ENCODE measurements at places on chromosomes 1 and 21.

GRCh38 chr1:214186103-214186824 lies 94.7 kb upstream of the SMYD2 start:
- no peak for DNase-seq

DNA sequence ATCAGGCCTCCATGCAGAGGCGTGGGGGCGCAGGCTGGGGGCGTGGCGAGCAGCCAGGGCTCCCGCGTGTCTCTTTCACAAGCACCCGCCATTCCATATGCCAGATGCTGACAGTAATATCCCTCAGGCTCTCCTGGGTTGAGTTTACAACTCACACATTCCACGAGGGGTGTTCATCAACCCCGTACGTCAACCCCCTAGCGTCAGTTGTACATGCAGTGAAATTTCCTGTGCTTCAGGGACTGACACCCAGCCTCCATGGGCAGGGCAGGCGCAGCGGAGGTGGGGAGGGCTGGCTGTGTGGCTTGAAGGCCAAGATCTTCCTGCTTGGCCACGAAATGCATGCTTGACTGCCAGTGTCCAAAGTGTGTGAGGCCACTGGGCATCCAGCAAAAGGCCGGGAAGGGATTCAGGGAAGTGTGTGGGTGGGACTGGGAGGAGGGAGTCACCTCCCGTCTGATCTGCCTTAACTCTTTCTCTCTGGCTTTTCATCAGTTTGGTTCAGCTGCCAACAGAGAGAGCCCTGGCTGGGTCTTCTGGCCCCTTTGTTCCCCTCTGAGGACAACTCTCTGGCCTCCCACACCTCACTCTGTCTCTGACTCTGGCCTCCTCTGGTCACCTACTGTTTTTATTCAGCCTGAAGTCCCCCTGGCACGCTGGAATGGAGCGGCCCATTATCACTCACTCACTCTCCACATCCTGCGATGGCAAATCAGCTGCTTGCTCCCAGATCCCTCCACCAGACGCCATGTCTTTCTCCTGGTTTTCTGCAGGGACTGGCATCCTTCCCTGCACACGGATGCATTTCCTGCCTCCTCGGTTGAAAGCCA lies 33.8 kb downstream of the CLIC6 start:
- no peak for DNase-seq

DNA sequence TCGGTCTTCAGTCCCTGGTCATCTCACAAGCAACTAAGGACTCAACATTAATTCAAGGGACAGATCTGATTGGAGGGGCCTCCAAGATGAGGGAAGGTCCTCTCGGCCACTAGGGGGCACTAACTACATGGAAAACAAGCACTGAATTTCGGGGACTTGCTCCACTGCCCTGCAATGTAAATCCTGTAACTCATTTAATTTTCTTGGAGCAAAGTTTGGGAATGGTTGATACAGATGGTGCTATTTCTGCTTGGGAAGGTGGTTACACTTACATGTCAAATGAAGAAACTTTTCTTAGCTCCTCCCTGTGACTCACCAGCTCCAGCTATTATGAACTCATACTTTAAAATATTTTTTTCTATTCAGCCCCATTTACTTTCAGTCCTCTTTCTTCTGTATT lies 97.4 kb upstream of the KCNJ15 start:
- peak; percentile 46 for DNase-seq

DNA sequence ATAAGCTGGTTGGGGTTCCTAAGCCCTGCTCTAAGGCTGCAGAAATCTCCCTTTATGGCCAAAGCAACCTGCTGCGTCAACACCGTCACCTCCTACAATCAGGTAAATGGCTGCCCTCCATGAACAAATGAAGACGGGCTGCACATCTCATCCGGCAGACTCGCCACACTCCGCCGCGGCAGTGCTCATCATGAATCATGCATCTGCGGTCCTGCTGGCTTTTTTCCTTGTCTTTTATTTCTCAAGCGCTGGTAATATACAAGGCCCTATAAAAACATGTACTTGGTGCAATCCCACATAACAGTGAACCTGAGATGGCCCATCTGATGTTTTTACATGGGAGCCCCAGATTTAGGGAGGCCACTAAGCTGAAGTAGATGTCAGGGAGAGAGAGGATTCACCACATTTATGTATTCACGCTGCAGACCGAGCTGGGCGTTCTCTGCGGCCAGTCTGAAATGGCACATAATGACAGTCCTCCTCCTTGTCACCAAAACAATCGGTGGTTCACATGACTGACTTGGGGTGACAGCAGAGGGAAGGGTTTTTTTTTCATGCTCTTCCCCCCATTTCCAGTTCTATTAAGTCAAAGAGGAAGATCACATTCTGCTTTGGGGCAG lies 91.6 kb downstream of the KAZN start:
- DNase-seq, result no peak

- no peak for DNase-seq
Observed at GRCh38 chr1:174637487-174637886, 189.7 kb downstream of the GPR52 start.

DNA sequence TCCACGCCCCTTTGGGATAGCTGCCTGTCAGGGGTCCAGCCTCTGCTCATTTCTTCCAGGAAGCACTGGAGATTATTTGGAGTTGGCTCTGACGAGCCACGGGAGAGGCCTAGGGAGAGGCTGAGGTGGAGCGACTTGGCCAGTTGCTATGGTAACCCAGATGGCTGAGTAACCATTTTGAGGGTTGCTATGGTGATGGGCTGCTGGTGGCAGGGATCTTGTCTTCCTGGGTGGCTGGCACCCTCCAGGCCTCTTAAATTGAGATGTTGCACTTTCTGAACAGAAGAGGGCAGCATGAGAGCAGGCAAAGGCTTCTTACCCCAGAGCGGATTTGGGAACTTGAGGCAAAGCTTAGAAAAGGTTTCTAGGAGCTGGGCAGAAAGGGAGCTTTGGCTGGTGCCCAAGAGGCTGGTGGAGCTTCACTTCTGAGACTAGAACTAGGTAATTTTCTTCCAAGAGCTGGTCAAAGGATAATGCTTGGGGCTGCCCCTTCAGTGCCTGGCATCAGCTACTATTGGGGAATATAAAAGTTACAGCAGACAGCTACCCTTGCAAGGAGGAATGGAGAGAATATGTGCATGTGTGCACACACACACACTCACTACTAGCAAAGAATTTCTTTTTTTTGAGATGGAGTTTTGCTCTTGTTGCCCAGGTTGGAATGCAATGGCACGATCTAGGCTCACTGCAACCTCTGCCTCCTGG lies 72.5 kb downstream of the NDUFS5 start:
- DNase-seq, result peak; percentile 92

DNA sequence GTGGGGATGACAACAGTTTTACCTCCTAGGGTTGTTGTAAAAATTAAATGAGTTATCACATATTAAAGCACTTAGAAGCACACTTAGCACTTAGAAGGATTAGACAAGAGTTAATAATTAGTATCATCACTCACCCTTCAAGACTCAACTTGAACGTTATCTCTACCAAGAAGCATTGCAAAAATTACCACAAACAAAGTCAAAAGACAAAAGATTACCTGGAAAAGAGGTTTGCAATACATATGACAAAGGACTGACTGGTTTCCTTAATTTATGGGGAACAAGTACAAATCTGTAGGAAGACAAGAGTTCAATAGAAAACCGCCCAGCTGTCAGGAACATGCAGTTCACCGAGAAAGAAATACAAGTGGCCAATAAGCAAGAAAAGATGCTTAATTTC lies 93.3 kb upstream of the ATP1A1 start:
- no peak for DNase-seq

GRCh38 chr21:32463367-32463766 lies 50.9 kb downstream of the EVA1C start:
- no peak for DNase-seq

DNA sequence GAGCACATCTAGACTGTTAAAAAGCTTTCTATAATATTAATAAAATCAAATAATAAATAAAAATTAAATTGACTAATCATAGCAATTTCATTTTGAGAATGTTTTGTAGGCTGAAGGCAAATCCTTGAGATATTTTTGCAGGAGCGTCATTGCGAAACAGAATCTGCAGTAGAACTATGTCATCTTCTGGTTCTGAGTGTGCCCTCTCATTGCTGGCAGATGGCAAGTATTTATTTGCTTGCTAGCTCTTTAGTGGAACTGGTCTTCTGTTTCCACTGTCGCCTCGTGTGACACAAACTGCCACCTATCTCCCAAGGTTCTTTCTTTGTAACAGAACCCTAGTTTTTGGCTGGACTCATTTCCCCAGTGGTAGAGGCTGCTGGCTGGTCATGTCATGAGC lies 19.0 kb upstream of the IRF2BP2 start:
- DNase-seq, result no peak

DNA sequence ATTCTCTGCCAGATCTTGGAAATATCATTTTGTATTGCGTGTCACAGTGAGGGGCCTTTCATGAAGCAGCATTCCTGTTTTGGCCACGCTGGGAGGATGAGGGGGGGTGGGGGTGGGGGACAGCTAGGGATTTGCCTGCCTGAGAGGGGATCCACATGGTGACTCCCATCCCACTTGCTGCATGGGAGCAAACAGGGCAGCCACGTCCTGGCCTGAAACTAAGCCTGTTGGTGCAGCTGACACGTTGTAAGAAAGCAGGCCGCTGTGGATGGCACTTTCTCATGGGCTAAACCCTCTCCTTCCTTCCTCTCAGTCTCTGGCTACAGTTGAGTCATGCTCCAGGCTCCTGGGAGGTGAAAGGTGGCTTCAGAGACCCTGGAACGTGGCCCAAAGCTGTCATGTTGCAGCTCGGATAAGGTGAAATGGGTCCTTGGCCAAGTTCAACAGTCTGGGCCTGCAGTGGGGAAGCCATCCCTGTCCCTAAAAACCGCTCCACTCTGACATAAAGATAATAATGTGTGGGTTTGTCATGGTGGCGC lies 346.7 kb upstream of the VAMP3 start:
- DNase-seq, result no peak

- no peak for DNase-seq
Observed at GRCh38 chr1:154431586-154432373, 26.6 kb downstream of the IL6R start.

DNA sequence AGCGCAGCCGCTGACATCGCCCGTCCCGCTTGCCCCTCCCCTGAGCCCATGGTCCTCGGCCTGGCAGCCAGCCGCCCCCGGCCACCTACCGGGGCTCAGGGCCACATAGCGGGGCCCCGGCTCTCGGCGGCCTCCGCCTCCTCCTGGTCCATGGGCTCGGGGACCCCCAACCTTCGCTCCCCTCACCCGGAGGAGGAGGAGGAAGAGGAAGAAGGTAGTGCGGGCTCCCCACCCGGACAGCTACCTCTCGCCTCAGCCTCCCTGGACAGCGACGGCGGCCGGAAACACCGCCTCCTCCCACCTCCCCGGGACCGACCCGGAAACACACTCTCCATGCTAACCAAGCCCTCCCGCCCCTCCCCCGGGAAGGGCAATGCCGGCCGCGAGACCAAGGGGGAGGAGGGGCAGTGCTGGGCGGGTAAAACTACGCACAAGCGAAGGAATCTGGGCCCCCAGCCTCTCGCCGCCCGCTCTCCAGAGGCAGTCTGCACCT lies at the start of gene KIAA0319L:
Gene KIAA0319L, minus strand, starts transcription at position 286 of the 493 bp plus-strand sequence. CDS start 2,912 bp downstream, outside the sequence.
- DNase-seq, result peak; percentile 86

DNA sequence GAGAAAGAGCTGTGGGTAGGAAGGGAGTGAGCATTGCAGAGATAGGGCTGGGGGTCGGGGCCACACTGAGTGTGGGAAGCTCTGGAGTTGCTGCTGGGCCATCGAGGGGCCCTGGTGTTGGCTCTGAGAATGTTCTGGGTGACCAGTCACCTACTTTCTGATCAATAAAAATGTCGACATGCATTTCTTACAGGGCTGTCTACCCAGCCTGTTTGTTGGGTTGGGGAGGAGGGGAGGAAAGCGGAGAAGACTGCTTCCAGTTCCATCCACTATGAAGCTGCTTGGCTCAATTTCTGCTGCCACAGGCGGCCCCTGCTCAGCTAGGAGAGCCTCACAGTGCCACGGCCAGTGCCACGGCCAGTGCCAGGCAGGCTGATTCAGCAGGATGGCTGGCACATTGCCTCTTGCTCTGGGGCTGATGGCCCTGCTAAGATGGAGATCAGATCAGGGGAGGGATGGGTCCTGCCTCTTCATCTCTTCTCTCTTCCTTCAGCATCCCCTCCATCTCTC lies 3.0 kb upstream of the PADI3 start:
- no peak for DNase-seq

- no peak for DNase-seq
Observed at GRCh38 chr1:159207774-159208173, 3.1 kb downstream of the ACKR1 start.

- no peak for DNase-seq
Observed at GRCh38 chr1:168719306-168720111, 9.5 kb downstream of the DPT start.

DNA sequence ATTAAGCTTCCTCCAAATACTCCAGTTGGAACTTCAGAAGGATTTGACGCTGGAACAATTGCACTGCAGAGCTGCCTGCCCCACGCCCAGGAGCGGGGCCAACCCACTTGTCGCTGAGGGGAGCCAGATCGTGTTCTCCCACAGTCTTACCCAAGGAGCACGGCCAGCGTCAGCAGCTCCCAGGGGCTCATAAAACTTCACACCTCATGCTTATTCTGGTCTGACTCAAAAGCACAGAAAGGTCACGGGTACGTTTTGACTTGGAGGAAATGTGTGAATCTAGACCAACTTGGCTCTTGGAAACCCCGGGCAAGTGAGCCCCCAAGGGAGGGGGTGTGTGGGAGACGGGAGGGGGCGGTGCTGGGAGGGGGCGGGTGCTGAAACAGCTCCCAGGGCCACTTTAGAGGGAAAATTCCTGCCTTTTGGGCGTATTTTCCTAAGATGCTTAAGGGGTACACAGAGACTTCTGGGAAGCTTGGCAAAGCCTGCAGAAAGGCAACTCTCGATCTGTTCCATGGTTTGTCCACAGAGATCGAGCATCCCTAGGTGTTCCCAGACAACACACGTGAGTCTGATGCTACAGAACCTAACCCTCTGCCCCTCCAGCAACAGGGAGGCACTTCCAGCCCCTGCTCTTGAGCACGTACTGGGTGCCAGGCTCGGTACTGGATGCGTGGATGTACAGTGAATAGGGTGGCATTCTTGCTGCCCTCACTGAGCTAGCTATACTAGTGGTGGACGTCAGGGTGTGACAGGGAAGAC lies 98.9 kb downstream of the DHRS3 start:
- no peak for DNase-seq

DNA sequence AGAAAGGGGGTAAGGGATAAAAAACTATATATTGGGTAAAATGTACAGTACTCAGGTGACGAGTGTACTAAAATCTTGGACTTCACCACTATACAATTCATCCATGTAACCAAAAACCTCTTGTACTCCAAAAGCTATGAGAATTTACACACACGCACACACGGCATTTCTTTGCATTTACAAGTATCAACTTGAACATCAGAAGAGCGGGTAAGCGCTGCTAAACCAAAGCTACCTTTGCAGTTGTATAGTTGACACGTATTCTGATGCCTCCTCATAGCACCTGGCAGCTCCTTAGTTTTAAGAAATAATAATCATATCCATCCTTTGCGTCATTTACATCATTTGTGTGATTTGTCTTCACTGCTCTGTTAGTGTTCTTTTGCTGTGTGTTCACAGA lies 17.6 kb downstream of the CDC42BPA start:
- no peak for DNase-seq

DNA sequence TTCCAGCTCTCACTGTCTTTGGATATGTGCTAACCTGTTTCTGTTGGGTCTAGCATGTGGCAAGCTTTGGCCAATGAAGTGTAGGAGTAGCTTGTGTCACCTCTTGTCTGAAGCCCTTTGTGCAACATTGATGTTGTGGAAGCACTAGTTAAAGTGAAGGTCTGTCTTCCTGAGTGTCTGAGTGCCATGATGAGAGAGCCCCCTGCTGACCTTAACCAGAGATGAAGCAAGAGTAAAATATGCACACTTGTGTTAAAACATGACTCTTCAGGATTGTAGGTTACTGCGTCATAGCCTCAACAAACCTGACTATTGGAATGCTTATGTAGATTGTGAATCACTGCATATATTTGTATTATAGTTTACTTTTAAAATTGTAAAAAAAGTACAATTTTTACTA lies 103.7 kb downstream of the NCAM2 start:
- no peak for DNase-seq
